ENCODE measurements at places on chromosomes 1 and 21.
A peak's percentile ranks its signal among the peaks of the same experiment; 100 is the strongest.

DNA sequence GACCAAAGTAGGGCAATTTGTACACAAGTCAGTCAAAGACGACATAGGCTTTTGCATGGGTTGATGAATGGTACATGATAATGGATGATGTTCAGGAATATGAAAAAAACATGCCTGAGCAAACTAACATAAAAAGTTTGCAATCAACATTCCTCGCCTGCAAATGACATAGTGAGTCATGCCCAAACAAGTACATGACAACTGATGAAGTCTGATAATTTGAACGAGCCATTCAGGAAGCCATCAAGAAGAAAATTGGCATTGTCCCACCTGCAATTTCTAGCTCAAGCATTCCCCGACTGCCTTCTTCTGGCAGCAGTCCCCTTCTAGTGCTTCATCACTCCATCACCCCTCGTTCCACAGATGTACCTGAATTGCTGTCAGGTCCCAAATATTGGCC lies 118.4 kb upstream of the NR5A2 start:
- no peak for DNase-seq

DNA sequence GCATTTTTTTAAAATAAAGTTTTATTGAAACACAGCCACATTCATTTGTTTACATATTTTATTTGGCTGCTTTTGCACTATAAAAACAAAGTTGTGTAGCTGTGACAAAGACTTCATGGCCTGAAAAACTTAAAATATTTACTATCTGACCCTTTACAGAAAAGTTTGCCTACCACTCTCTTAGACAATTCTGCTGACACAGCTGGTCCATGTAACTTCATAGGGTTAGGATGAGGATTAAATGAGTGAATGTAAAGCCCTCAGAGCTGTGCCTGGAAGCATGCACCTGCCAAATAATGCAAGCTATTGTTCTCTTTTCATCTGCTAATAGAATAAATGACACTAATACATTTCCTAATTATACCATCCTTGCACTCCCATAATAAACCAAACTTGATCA lies 67.7 kb downstream of the FCRL5 start:
- DNase-seq: no peak

- no peak for DNase-seq
Measured at GRCh38 chr1:182687361-182687760, 3.0 kb upstream of the RGS8 start.

- DNase-seq: no peak
Measured at GRCh38 chr21:45294509-45295291, 7.0 kb upstream of the POFUT2 start.

DNA sequence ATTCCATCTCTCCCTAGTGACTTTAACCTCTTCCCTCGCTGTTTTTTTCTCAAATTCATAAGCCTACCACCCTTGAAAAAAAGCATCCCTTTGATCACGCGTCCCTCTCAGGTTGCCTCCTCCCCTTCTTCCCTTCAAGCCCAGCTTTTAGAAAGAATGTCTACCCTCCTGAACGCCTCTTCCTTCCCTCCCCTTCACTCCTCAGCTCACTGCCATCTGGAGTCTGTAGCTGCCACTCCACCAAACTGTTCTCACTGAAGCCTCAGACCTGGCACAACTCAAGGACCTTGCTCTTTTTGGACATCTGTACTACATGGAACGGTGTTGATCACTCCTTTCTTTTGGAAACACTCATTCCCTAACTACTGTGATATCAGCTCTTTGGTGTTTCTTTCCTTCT lies 80.6 kb downstream of the SLC25A24 start:
- peak; percentile 49 for DNase-seq

- DNase-seq: no peak
Measured at GRCh38 chr21:38858026-38858811, 52.5 kb downstream of the ETS2 start.

- DNase-seq: no peak
Measured at GRCh38 chr1:243288062-243288461, 32.2 kb downstream of the SDCCAG8 start.

GRCh38 chr1:225462714-225463574 lies 35.1 kb upstream of the LBR start:
- peak; percentile 55 for DNase-seq

GRCh38 chr1:153465811-153466636 lies 5.6 kb upstream of the S100A7 start:
- DNase-seq: no peak

DNA sequence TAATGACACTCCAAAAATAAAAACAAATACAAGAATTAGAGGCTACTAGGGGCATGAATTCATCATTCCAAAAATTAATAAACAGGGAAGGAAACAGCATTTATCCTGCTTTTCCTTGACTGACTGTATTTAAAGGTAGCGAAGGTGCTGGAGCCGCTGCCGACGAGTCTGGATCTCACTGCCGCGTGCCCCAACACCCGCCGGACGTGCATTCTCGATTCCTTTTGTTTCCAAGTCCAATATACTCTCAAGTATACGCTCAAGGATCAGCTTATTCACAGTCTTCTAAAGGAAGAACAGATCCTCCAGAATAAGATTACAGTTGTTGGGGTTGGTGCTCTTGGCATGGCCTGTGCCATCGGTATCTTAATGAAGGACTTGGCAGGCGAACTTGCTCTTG lies 88.2 kb upstream of the GNG4 start:
- DNase-seq: no peak

DNA sequence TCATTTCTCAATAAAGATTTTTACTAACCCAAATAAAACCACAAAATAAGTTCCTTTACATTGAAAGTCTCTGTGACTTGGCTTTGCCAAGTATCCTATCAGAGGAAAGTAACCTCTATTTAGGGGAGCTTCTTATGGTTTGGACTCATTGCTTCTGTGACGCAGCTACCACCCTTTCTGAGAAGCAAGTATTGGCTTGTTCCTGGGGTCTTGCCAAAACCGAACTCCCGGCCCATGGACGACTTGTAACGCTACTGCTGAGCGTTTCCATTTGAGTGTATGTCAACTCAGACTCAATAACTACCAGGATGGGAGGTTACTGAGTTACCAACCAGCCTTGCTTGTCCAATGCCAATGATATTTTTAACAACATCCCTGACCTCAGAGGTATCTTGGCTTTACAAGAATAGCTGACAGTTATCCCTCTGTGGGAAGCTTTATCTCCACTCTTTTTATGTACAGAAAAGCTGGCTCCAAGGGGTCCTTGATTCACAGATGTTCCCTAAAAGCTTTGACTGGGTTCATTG lies 911.9 kb downstream of the TTLL7 start:
- DNase-seq: no peak

DNA sequence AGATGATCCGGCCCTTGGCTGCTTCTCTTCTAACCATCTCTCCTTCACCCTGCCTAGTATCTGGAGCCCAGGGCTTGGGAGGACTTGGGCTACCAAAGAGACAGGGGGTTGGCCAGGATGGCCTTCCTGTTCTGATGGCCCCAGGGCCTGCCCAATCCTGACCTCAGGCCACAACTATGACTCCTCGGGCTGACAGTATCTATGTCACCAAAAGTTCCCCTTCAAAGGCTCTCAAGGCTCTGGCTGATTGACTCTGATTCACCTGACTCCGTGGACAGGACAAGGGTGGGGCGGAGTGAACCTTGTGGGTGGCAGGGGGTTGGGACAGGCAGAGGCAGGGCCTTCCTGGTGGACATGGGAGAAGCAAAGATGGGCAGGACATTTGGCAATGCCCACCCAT lies 12.7 kb downstream of the MEF2D start:
- DNase-seq: no peak

GRCh38 chr1:209621286-209621685 lies 30.9 kb downstream of the LAMB3 start:
- no peak for DNase-seq
